ENCODE measurements at places on chromosomes 12 and 14.

DNA sequence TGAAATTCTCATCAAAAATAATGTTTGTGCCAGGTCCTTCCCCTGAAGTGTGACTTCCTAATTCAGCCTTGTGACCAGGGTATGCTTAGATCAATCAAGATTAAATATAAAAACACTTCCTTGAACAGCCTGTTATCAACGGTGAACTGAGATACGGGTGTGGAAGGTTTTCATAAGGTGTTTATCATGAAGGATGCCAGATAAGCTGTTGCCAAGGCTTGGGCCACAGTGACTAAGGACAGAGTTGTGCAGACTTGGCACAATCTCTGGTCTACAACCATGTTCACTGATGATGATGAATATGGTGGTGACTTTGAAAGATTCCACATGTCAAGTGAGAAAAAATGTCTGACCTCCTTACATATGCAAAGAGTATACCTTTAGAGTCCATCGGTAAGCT lies 51.3 kb upstream of the LIN7A start:
- DNase-seq, result no peak

GRCh38 chr14:29078810-29079522 lies 312.4 kb downstream of the FOXG1 start:
- DNase-seq, result no peak

DNA sequence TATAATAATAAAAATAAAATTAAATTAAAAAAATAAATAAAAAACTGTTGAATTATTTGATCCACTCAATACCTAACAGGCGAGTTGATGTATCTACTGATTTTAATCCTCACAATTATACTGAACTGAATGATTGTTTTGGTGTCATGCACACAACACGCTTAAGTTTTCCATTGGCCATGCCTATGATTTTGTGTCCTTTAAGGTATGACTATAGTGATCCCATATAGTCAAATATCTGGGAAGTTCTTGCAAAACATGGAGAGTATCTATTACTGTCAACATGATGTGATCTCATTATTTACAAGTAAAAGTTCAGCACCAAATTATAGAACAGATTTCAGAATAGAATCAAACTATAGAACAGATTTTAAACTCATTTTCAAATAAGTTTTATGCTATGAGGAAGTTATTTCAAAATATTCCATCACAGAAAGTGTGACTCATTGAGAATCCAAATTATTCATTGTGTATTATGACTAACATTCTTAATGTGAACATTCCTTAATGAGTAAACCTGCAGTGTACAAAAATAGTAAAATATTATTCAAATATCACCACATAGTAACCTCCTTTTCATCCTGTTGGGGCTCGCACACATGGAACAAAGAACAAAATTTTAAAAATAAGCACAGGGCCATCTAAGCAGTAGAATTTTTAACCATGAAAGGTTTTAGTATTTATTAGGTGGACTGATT lies 190.4 kb downstream of the SLC25A21 start:
- no peak for DNase-seq

- DNase-seq, result no peak
Measured at GRCh38 chr12:127290251-127290650, 976.7 kb upstream of the TMEM132C start.

Measured in globus pallidus (tissue), 1 donor.